Stimulated activated CD8-positive, alpha-beta memory T cell treated with anti-CD3 and anti-CD28 coated beads, Interleukin-15, amount 100 ng/mL, for 4 hours (primary cell): ENCODE measurements at places on chromosomes 5 and 9.

GRCh38 chr5:134609232-134609851 is 23.3 kb downstream of the SAR1B start:
- no peak for DNase-seq

GRCh38 chr5:114327987-114328386 is 33.9 kb upstream of the KCNN2 start:
- no peak for DNase-seq

GRCh38 chr5:1108865-1109174 is 3.0 kb downstream of the SLC12A7 start:
- no peak for DNase-seq

DNA sequence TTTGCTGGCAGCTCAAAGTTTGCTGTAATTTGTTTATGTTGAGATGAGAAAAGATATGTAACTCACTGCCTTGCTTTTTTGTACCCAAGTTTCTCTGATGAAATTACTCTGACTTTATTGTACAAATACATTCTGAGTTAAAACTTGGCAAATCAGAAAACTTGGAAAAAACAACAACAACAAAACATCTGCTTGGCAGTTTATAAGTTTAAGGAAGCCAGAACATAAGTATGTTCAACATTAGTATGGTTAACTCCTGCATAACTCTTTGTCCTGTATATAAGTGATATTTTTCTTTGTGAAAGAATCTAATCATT is 233.1 kb downstream of the MAST4 start:
- no peak for DNase-seq

- DNase-seq, result no peak
Measured at GRCh38 chr5:3392306-3392939, 203.2 kb upstream of the IRX1 start.

GRCh38 chr9:113943112-113944009 is 67.3 kb downstream of the ZNF618 start:
- no peak for DNase-seq
